ENCODE measurements at places on chromosomes 4 and X.

DNA sequence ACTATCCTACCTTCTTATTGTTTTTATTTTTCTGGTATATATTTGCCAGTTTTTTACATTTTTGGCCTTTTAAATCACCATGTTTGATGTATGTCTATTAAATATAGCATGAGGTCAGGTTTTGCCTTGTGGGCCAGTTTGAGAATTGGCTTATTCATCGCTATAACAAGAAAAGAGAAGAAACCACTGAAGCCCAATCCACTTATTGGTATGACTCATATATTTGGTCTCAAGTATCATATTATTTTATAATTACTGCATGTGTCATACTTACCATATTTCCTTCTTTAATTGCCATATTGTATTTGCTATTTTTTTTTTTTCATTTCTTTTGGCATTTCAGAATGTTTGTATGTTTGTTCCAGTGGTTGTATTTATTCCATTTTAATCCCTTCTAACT, 99.3 kb downstream of the IRF2 start:
- no peak for DNase-seq

- no peak for DNase-seq
Observed at GRCh38 chr4:52873191-52873590, 11.1 kb downstream of the RASL11B start.

- DNase-seq = no peak
Observed at GRCh38 chrX:1035206-1035605, 177.2 kb downstream of the CRLF2 start.

- no peak for DNase-seq
Observed at GRCh38 chrX:93538575-93538974, 134.8 kb downstream of the NAP1L3 start.

DNA sequence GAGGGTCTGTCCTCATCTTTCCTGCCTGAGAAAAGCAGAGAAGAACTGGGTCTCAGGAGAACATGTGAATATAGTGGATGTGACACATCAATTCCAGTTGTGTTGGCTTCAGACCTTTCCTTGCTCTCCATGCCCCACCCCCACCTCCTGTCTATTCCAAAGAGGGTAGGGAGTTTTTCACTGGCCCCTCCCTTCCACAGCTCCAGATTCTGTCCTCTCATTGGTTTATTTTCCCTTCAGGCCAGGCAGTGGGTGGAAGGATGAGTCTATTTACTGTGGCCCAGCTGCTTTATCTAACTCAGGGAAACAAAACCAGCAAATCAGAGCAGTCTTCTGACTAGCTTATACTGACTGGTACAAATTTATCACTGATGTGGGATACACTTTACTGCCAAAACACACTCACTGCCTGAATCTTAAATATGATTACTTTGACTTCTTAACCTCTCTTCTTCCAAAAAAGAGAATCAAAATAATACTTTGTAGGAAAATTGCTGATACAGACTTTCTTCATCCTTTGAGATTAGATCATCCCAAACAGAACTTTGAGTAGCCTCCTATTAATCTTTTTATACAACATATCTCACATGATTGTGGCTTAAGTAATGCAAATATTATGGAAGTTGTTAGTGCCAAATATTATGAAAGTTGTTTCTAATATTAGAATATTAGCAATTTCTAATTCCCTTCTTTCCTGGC, 221.2 kb downstream of the MID1 start:
- DNase-seq = no peak

- peak; percentile 78 for DNase-seq
Observed at GRCh38 chr4:145619639-145619996, 433 bp downstream of the MMAA start.

GRCh38 chr4:57083090-57083489, 27.1 kb downstream of the IGFBP7 start:
- DNase-seq = no peak

DNA sequence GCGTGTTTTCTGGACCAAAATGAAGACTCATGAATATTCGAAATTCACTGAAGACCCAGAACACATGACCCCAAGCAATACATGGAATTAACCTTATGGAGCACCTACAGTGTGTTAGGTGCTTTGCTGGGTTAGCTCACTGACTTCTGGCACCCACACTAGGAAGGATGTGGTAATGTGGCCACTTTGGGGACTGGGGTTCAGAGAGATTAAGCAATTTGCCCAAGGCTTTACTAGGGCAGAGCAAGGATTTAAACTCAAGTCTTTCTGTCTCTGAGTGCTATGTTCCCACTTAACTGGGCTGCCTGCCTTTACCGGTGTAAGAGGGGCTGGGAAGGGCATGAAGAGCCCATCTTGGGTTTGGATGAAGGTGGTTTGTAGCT, 162.0 kb upstream of the ATP6AP2 start:
- DNase-seq = peak; percentile 1

- no peak for DNase-seq
Observed at GRCh38 chr4:106291678-106292077, 24.3 kb downstream of the TBCK start.

GRCh38 chr4:46211406-46211805, 87.6 kb upstream of the GABRG1 start:
- no peak for DNase-seq

DNA sequence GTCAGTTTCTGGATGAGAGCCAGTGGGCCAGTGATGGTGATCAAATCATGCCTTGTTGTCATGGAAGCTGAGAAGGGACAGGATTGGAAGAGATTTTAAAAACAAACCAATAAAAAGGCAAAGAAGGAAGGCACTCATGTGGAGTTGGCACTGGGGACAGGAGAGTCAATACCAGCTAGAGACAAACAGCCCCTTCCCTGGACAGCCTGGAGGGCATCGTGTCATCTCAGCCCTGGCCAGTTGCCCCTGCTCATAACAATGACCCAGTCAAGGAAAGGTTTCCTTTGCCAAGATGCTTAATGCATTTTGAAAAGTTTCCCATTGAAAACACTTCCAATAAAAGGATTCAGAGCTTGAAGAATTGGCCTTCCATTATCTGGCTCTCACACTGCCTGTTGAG, 55.5 kb downstream of the SCML1 start:
- DNase-seq = no peak

DNA sequence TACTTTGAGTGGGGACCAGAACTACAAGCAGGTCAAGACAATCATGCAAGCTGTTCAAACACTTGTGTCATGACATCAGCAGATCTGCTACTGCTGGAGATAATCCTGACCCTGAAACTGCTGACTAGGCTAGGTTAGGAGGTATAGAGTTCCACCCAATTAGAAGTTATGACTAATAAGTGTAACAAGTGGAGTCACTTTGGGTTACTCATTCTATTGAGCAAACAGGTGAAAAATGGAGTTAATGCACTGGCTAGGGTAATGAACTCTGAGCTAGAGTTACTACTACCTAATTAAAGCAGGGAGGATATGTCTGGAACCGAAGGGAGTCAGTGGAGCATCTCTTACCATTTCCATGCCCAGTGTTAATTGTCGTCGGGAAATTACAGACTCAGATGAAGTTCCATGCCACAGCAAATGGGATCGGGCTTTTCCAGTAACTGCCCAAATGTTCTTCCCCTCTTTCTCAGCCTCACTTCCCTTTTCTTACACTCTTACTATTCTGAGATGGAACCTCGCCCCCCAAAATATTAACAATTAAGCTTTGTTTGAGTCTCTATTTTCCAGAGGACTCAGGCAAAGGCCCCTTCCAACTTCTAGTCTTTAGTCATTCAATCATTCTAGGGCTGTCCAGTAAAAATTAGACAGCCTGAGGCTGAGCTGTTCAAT, 19.8 kb upstream of the MANBA start:
- no peak for DNase-seq

DNA sequence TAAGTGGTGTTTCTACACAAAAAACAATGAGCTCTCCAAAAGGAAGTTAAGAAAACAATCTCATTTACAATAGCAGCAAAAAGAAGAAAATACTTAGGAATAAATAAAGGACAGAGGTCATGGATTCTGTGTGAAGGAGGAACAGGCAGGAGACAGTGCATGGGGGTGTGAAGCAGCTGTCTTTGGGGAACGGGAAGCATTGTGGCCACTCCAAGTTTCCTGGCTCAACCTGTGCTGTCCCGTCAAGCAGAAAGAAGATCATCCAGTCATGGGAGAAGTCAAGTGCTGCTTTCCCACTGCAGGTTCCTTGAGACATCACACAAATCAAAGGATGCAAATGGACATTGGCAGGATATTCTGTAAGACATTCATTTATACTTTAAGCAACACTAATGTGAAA, 66.1 kb upstream of the MAML3 start:
- no peak for DNase-seq

DNA sequence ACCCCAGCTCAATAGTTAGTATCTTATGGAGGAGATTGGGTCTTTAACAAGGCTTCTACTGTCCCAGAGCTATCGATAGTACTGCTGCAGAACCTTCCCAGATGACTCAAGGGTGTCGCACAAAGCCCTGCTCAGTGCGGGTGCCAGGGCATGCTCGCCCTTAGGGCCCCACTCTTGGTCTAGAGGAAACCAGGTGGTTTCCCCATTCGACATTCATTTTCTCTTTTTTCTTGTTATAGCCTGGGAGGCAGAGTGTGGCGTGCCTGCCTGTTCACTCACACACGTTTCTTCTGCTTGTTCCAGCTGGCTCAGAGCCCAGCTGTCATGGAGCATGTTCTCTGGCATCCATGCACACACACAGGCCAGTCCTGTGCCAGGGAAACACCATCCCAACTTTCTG, 144.5 kb downstream of the SMIM20 start:
- DNase-seq = no peak

GRCh38 chr4:173958445-173958844, 325.0 kb downstream of the FBXO8 start:
- DNase-seq = no peak

GRCh38 chr4:98113012-98113411, 30.3 kb downstream of the STPG2 start:
- no peak for DNase-seq

Measured in CD4-positive, alpha-beta T cell (primary cell).